Activated naive CD8-positive, alpha-beta T cell treated with anti-CD3 and anti-CD28 coated beads, Interleukin-2, amount 50 U/mL, for 16 hours (primary cell): ENCODE measurements at places on chromosomes 7 and 10.

DNA sequence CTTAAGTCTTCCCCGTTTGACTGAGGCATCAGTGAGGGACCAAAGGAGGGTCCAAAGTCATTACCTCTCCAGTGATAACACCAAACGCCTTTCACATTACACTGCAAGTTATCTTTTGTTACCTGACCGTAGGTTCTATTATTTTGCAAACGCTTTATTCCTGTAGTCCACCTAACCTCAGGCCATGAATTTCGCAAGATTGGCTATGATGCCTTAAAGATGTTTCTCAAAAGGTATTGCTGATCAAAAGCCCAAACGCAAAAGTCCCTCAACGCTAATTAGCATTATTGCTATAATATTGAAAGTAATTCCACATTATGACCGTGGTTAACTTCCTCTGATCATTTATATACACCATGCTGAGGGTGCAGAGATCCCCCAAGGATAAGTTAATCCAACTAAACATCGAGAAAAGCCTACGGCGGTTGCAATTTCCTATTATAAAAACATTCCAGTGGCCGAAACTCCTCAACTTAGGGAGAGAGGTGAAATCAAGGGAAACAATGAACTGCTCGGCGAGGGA, 649 bp downstream of the DNA2 start:
- no peak for DNase-seq

DNA sequence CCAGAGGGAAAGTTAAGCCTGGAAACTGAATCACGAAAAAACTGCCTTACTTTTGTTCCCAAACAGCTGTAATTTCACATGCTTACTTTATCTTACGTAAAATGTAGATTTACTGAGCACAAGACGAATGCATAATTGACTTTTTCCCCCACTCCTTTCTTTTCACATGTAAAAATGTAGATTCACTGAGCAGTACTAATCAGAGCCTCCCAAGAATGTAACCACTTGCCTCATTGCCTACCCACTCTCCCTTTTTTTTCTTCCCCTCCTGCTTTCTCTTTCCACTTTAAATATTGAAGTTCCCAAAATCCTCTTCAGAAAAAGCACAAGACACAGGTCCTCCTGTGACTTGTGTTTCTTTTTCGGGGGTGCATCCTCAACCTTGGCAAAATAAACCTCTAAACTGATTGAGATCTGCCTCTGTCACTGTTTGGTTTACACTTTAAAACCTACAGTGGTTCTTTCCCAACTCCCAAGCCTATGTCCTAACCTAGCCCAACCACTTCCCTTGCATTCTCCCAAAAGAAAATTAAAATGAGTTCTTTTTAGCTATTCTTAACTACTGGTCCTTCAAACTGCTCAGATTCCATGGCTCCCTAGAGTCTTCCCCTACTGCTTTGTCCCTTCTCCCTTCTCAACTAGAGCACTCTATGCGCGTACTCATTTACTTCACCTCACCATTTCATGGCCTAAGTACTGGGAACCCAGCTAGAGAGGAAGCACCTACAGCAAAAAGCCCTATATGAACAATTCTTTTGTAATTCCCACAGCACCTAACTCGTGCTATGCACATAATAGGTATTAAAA, 236.6 kb upstream of the MKLN1 start:
- no peak for DNase-seq

DNA sequence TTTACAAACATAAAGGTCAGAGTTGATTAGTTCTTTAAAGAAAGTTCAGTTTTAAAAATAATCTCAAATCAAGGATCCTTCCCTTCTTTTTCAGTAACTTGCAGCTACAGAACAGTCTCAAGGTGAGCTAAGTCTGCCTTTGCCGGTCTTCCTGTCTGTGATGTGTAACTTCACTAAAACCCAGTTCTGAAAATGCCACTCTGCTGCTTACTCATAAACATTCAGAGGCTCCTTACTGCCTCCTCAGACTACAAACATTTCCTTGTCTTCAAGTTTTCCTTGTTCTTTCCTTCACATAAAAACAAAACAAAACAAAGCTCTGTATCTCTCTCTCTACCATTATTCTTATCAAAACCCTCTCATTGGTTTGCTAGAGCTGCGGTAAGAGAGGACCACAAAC, 128.7 kb downstream of the ETV1 start:
- no peak for DNase-seq

GRCh38 chr7:138785587-138786437, 12.0 kb upstream of the TMEM213 start:
- DNase-seq: no peak

GRCh38 chr10:31321396-31321941, 2.5 kb downstream of the ZEB1 start:
- DNase-seq: no peak

DNA sequence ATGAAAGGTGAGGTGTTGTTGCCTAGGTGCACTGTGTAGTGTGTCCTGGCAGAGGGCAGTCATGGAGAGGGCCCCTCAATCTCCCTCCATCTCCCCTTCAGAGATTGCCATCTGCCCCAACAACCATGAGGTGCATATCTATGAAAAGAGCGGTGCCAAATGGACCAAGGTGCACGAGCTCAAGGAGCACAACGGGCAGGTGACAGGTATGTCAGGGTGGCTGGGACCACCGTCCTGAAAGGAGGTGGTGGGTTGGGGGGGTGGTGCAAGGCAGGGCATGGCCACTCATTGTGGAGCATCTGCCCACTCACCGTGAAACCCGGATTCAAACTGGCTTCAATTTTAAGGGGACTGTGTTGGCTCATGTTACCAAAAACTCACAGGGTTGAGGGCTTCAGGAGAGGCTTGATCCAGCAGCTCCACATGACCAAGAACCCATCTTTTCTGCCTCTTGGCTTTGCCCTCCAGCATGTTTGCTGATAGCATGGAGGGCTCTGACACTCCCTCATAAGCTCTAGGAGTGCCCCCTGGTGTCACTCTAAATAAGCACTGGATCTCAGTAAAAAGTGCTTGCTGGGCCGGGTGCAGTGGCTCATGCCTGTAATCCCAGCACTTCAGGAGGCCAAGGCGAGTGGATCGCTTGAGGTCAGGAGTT, 12.2 kb downstream of the ARPC1B start:
- no peak for DNase-seq

DNA sequence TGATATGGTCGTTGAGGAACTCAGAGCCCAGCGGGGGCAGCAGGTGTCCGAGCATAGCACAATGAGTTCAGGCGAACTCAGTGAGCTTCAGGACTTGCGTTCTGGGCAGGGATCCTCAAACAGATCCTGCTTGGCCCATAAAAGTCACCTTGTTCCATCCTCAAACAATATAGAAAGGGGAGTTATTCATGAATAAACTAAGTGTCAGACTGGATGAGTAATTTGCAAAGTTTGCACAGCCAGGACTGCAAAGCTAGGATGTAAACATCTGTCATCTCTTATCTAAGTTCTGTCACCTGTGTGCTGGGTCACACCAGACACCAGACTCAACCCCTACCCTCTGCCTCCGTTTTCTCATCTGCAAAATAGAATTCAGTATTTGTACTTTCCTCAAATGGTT, 58.0 kb upstream of the PFKP start:
- no peak for DNase-seq

- no peak for DNase-seq
These were observed 546 bp upstream of the HOXA3 start for GRCh38 chr7:27152816-27153442.

GRCh38 chr7:112084520-112084971, 121.7 kb downstream of the DOCK4 start:
- no peak for DNase-seq

DNA sequence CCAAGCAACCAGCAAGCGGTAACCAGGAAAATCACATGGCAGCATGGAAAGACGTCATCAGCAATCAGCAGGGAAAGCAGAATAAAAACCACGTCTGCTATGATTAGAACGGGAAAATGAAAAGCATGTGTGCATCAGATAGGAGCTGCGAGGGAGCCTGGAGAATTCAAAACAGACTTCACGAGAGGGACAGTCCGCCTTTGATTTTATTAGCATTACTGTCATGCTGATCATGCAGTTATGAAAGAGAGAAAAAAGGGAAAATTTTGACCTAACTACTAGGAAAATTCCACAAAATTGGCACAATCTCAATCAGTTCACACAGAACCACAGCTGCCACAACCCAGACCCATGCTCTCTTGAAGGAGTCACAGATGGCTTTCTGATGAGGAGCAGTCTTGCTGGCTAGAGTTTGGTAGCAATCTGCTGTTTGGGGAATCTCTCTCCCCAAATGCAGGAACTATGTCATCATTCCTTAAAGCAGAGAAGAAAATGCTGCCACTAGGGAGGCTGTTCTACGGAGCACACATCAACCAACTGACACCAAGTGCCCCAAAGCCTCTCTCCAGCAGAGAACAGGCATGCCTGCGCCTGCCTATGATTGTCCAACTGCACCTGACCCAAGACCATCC, 295.9 kb downstream of the TNS3 start:
- DNase-seq: no peak

- DNase-seq: no peak
These were observed 14.0 kb downstream of the KMT2E start for GRCh38 chr7:105028004-105028403.

GRCh38 chr10:84987039-84987438, 658.6 kb downstream of the CCSER2 start:
- DNase-seq: no peak

GRCh38 chr10:43177595-43177994, 39.4 kb downstream of the CSGALNACT2 start:
- DNase-seq: no peak

DNA sequence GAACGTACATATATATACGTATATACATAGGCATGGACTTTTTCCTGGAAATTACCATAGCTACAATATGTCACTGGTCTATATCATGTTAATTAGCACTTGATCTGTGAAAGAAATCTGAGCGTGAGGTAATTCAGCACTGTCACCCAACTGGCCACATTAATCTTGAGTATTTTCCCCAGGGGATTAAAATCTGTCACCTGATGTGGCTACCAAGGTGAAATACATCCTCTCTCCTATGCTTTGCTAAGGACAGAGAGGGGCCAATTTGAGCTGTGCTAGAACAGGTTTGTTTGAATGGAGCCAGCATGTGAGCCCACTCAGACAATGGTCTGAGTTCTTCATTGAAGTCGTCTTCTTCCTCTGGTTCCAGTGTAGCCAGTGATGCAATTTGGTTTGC, 33.3 kb downstream of the CYCS start:
- no peak for DNase-seq

DNA sequence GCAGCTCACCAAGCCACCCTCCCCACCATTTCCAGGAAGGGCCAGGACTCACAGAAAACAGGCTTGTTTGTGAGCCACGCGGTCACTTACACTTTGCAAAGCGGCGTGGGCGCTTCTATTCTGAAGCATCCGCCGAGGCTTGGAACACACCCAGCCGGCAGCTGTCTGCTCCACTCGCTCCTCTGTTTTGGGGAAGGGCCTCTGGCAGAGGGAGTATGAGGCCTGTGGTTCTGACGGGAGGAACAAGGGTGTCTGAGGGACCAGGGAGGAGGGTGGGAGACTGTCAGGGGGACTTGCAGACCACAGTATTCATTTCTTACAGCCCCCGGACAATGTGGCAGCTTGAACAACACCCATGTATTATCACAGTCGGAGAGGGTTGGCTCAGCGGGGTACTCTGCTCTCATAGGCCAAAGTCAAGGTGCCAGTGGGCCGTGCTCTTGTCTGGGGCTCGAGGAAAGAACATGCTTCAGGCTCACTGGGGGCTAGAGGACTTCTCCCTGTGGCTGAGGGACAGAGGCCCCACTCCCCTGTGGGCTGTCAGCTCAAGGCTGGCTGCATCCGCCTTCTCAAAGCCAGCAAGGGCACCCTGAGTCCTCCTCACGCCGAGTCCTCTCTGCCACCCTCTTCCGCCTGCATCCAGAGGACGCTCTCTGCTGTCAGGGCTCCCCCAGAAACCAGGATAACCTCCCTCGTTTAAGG, 60.4 kb upstream of the FAM20C start:
- no peak for DNase-seq

DNA sequence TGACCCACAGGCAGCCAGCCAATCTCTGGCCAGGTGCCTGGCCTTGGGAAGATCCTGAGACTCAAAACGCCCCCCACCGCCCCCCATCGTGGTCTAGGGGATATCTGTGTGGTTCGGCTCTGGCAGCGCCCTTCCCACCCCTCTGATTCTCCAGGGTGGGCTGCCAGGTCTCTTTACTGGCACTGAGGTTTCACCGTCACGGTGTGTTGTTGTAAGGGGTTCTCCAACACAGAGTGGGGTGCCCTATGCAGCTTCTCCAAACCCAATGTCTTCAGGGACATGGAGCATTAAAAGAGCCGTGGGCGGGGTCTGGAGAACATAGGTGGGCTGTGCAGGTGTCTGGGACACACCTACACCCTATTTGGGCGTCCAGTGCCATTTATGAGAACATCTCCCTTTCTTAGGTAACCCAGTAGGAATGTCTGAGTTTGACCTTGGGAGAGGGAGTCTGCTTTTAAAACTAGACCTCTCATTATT, 1.5 kb downstream of the MAFK start:
- no peak for DNase-seq

- no peak for DNase-seq
These were observed 328.1 kb downstream of the LHFPL3 start for GRCh38 chr7:104656467-104656866.

DNA sequence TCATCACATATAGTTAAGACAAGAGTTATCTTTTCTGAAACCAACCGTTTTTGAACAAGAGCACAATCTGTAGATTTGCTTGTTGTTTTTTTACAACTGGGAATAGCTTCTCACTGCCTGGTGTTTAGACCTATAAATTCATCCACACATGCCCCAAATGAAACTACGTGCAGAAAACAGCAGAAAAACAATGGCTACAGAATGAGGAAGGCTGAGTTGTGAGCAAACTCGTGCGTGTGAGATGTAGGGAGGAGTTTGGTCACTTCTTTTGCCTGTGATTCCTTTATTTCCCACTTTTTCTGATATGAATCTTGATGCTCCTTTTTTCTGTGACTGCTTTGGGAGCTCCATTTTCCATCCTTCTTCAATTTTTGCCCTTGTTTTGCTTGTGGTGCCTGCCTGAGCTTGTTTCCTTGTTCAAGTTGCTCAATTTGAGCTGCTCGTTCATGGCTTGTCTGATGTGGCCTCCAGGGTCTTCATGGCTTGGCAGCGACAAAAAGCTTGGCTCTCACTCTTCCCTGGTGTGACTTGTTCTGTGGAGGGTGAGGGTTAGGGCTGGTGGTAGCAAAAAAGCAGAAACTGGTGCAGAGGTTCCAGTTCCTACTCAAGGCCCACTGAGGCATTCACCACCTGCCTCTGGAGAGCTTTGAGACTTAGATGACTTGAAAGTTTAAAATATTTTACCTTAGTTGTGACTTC, 76.9 kb downstream of the ZNF365 start:
- no peak for DNase-seq

- no peak for DNase-seq
These were observed 369.8 kb upstream of the SMIM30 start for GRCh38 chr7:113487925-113488731.

DNA sequence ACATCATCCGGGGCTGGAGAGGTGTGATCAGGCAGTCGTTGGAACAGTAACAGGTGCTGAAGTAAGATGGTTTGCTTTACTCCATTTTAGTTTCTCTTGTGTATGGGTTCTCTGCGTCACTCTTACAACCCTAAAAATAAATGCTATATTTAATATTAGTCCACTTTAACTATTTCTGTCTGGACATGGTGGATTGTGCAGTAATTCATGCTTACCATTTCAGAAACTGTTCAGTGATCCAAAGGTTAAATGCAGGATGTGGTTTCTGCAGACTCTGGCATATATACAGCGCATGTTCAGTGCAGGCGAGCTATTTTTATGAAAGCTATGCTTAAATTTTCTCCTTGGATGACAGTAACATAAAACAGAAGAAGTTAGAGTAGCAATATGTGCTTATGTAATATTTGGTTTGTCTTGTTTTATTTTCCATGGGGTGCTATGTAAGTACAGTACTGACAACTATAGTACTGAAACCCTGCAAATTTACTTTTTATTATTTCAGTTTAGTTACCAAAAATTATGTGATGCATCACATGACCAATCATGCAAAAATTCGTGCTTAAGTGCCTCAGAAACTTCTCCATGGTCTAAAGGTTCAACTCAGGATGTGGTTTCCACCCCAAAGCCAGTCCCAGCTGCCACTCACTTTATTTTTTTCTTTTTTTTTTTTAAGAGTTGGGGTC, 46.6 kb upstream of the GRID1 start:
- no peak for DNase-seq
